ENCODE measurements at places on chromosomes 7 and 10.

GRCh38 chr7:120979765-120980499, 8.6 kb upstream of the CPED1 start:
- DNase-seq = no peak

DNA sequence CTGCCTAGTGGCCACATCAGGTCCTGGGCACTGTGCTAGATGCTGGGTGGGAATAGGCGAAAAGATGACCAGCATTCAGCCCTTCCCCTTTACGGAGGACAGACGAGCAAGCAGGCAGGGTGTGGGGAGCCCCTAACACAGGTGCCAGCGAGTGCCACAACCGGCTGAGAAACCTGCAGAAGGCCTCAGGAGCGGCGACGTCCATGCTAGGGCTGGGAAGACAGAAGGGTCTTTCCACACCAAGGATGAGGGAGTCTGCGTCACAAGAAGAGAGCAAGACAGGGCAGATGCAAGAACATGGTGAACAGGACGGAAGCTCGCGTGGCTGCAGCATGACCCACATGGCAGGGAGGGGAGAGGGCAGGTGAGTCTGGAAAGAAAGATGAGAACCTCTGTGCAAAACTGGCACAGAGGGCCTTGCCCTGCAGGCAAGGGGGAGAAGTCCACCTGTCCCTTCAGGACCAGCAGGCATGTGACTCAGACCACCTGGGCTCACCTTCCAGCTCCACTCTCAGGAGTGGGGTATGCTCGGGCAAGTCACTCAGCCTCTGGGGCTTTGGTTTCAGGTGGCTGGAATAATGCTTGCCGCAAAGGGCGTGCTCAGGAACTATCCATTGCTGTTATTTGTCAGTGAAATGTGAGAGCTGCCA, 36.6 kb downstream of the KCNH2 start:
- no peak for DNase-seq

DNA sequence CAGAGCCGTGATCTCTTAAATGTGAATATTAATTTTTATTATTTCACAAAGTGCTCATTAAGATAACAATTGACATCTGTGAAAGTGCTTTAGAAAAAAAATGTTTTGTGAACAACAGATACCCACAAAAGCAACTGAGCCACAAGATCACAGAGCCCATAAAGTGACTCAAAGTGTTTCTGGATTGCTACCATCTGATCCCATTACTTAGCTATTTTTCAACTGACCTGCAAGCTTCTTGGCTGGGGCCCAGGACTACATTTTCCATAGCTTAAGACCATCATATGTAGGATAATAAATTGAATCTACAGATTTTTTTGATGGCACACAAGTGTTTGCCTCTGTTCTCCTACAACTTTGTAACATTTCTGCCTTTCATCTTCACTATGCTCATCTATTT, 674.4 kb downstream of the PHTF2 start:
- DNase-seq = no peak

DNA sequence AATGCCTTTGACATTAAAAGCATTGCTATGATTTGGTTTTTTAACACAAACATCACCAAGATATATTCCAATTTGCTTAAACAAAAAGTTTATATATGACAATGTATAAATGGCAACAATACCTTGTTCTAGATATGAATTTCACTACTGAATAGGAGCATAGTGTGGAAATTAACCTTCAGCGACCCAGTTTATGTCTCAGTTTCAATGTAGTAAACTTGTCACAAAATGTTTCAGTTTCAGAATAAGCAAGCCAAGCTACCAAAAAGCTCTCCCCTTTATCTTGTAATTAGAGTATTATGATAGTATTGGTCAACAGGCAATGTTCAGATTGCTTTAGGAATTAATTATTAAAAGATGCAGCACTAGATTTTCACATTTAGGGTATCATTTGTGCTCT, 99.6 kb upstream of the PCDH15 start:
- DNase-seq = no peak

Data from stimulated activated CD8-positive, alpha-beta memory T cell treated with anti-CD3 and anti-CD28 coated beads, Interleukin-15, amount 100 ng/mL, for 24 hours (primary cell).